NCI-H2029 (cell line): ENCODE measurements at places on chromosomes 5 and 9.

GRCh38 chr9:15349892-15350761 lies 43.1 kb upstream of the TTC39B start:
- DNase-seq = no peak

- no peak for DNase-seq
Observed at GRCh38 chr5:1402611-1403255, 42.5 kb downstream of the SLC6A3 start.

- DNase-seq = no peak
Observed at GRCh38 chr9:88574953-88575352, 40.0 kb downstream of the NXNL2 start.

DNA sequence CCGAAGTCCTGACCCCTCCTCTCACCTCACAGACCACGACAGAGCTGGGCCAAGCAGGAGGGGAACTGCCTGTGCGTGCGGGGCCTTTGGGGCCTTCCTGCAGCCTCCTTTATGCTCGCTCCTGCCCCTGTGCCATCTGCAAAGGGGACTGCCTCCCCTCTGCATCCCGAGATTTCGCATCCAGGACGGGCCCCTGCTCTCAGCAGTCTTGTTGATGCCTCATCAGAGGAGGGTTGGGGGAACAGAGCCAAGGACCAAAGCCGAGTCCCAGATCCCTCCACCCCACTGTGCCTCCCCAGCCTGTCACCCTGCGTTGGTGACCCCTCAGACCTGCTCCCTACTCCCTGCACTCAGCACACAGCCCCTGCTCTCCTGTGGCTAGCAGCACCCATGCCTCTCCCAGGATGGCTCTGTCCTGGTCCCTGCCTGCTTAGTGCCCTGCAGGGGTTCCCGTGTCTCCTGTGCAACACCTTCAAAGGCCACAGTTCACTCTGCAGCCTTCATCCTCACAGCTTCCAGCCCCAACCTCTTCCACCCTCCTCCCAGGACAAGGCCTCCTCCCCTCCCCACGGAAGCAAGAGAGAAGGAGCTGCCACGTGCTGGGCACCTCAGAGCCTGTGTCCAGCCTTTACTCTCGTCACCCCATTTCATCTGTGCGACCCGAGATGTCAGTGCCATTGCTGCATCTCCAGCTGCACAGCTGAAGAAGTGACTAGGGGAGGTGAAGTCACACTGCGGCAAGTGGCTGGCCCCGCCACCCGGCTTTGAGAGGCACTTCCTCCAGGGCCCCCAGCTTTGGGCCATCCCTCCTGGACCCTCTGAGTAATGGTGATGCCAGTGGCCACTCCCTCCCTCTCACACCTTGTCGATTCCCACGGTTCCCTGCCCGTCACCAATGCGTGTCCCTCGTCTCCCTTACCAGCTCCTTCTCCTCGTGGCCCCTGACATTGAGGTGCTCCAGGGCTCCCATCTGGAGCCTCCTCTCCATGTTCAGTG lies 62.6 kb upstream of the LRRTM2 start:
- no peak for DNase-seq

DNA sequence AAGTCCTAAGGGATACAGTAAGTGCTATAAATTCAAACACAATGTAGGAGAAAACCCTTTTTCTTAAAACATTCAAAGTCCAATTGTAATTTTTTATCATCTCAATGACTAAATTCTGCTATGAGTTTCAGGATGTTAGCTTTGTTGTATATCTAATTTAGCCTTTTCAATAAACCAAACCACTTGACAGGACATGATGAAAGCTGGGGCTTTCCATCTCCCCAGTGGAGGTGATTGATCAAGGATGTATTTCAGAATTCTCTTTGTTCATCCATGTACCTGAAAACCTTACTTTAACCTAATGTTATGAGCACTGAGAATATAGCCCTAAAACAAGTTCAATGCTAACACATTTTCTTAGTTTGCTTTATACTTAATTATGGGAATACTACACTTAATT lies 639.0 kb upstream of the ITGA1 start:
- DNase-seq = no peak

DNA sequence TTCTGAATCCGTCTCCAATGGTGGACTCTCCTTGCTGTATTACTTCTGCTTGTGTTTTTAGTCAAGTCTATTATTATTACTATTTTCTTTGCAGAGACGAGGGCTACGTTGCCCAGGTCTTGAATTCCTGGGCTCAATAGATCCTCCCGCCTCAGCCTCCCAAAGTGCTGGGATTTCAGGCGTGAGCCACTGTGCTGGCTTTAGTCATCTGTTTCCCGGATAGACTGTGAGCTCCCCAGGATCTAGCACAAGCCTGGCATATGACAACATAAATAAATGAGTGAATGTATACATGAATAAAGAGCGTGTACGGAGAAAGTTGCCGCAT lies 439 bp upstream of the DDX46 start:
- no peak for DNase-seq

- DNase-seq = no peak
Observed at GRCh38 chr5:115409094-115409493, 112.6 kb upstream of the CCDC112 start.

DNA sequence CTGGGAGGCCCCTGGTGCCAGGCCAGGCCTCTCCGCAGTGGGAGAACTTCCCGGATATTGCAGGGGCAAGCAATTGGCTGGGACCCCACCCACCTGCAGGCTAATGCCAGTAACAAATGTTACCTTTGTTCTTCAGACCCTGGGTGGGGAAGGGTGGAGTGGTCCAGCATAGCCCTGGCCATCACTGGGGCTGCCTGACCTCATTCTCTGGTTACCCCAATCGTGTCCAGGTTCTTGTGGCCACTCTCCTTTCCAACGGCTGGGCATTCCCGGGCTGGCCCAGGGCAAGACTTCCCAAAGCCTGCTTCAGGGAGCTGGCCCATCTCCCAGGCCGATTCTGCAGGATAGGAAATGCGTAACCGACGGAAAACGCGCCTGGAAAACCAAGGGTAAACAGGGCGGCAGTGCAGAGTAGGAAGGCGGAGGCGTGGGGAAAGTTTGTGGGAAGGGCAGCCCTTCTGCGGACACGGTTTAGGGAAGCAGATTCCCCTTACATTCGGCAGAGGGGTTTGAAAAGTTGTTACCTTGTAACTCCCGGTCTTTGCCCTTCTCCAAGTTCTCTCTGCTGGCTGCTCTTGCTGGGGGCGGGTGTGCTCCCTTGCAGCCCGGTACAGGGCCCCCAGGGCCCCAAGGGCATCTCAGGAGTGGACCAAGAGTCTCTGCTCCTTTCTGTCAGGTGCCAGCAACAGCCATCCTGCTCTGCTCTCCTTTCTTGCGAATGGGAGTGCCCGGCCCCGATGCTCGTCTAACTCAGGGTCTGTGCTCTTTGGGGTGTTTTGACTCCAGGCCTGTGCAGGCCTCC lies 3.5 kb downstream of the NRARP start:
- no peak for DNase-seq

GRCh38 chr9:95273369-95274022 lies 44.0 kb downstream of the FANCC start:
- no peak for DNase-seq

- peak; percentile 79 for DNase-seq
Observed at GRCh38 chr5:77607324-77607723, 31.2 kb downstream of the OTP start.

- DNase-seq = no peak
Observed at GRCh38 chr5:67623078-67623477, 426.5 kb upstream of the CD180 start.

DNA sequence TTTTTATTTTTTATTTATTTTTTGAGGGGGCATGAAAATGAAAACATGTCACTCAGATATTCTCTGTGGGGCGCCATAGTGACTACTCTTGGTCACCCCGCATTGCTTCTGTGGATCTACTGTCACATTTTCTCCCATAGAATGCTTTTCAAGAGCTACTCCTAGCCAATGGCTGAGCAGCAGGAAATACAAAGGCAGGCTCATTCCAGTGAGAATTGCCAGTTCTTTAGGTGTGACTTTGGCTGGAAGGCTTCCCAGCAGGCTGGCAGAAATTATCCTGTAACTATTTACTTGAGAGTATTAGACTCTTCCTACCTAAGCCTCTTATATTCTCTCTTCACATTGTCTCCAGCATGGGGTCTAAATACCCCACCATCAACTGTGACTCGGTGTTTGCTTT lies 21.0 kb upstream of the PTPRD start:
- DNase-seq = no peak

- DNase-seq = no peak
Observed at GRCh38 chr5:56313004-56313531, 79.9 kb upstream of the ANKRD55 start.

GRCh38 chr9:18459962-18460584 lies 13.9 kb upstream of the ADAMTSL1 start:
- no peak for DNase-seq

GRCh38 chr5:133665571-133665970 lies 53.2 kb upstream of the FSTL4 start:
- no peak for DNase-seq

DNA sequence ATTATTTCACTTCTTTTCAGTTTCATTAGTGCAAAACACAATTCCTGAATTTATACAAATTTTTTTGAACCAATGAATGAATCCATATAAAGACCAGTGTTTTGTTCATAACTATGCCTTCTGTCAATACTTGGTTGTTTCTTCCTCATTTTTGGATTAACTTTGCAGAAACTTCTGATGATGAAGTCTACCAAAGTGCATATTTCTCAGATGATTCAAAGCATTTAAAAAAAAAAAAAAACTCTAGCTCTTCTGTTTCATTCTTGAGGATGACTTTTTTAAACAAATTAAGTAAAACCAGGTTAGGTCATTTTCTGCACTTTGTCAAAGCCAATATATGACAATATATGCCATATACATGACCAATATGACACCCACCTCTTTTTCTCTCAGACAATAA lies 92.6 kb downstream of the CHSY3 start:
- no peak for DNase-seq

GRCh38 chr9:135524130-135524861 lies 3.1 kb downstream of the LCN1 start:
- DNase-seq = no peak

DNA sequence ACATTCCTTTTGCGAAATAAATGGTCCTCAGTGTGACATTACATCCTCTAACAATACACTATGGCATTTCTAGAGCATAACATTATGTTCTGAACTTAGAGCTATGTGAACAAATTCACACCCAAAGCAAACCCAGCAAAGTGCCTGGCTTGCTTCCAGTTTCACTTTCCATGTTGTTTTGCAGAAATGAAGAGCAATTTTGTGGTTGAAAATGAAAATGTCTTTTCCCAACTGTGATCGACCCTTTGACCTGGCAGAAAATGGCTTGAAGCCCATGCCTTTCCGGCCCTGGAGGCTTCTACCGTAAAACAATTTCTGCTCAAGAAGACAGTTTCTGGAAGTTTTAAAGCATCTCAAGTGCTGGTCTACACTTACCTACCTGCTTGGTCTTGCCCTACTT lies 344.7 kb upstream of the RGMB start:
- no peak for DNase-seq

GRCh38 chr5:176132471-176133288 lies 105.5 kb upstream of the SIMC1 start:
- DNase-seq = no peak

GRCh38 chr5:96004087-96004486 lies 42.4 kb upstream of the ELL2 start:
- no peak for DNase-seq

DNA sequence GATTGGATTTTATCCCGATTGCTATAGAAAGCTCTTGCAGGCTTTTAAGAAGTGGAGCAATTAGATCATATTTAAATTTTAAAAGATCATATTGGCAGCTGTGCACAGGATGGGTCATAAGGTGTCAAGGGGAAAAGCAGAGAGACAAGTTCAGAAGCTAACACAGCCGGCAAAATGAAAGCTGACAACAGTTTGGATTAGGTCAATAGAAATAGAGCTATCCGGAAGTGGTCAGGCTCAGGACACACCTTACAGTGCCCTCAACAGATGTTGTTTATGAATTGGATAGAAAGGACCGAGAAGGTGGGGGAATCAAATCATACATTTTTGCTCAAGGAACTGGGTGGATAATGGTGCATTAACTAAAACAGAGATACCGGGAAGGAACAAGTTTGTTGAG lies 46.3 kb upstream of the MARCHF11 start:
- no peak for DNase-seq
